Heart left ventricle (tissue), 16 donors: ENCODE measurements at places on chromosomes 6 and 20. TPM values are rescaled to one million over a fixed set of nuclear protein-coding genes. Genes with fewer than 3 reads are reported as not detected.

Gene RXRB
- 29.8 TPM for polyA plus RNA-seq

Gene IP6K3
- polyA plus RNA-seq = 16.9 TPM

Gene TFAP2C
- polyA plus RNA-seq = not detected

Gene AMD1
- polyA plus RNA-seq = 41.6 TPM

DNA sequence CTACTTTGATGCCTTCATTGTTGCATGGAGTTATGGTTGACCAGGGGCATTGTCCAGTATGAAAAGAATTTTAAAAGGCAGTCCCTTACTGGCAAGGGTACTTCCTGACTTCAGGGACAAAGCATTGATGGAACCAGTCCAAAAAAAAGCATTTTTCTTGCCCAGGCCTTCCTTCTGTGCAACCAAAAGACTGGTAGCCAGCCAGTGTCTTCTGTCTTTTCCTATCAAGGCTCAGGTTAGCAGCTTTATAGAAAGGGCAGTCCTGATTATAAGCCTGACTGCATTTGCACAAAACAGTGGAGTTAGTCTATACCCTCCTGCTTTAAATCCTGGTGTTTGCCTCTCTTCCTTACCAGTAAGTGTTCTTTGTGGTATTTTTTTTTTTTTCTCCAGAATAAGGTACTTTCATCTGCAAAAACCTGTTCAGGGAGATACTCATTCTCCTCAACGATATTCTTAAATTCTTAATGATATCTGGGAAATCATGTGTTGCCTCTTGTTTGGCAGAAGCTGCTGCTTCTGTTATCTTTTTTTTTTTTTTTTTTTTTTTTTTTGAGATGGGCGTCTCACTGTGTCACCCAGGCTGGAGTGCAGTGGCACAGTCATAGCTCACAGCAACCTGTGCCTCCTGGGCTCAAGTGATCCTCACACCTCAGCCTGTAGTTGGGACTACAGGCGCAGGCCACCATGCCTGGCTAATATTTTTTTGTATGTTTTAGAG is 33.9 kb downstream of the SCAF8 start:
- DNase-seq = no peak

GRCh38 chr20:39206899-39207564 is 244.9 kb downstream of the DHX35 start:
- no peak for DNase-seq

- DNase-seq = no peak
These were observed 1.6 kb downstream of the ZMYND8 start for GRCh38 chr20:47354714-47355488.

GRCh38 chr6:47437592-47437991 is 40.0 kb upstream of the CD2AP start:
- no peak for DNase-seq

GRCh38 chr20:5719861-5720403 is 30.3 kb upstream of the SHLD1 start:
- no peak for DNase-seq
